ENCODE measurements at places on chromosomes 6 and 20.

- DNase-seq, result no peak
These were observed 2.1 kb downstream of the EPM2A start for GRCh38 chr6:145733207-145733606.

DNA sequence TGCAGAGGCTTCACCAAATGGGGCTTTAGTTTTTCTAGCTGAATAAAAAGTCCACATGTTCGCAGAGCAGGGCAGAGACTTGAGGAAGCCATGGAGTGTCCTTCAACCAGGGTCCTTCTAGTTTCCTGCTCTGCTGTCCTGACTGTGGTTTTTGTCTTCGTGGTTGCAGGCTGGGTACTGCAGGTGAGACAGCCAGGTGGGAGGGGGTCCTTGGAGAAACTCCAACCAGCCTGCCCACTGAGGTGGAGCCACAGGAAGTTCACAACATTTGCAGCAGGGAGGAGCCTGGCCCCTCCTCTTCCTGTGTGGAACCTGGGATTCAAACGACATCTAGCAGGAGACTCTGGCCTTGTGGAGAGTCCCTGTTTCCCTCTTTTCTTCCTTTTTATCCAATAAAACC lies 68.8 kb upstream of the MYLIP start:
- DNase-seq, result no peak

GRCh38 chr6:5162355-5162754 lies 77.2 kb downstream of the PPP1R3G start:
- no peak for DNase-seq

DNA sequence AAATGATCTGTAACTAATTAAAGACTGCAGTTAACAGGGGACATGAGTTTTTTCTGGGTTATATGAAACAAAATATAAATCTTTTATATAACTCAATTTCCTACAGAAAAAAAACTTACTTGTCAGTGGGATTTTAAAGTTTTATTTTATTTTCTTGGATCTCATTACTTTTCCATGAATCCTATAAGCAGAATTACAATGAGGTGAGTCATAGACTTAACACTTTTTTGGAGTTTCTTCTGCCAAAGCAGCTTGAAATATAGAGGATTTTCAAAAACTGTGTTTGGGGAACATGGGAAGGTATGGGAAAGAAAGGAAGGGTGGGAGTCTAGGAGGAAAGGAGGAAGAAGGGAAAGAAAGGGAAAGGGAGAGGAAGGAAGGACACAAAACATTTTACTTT lies 130.7 kb downstream of the AIG1 start:
- DNase-seq, result no peak

GRCh38 chr20:63496596-63497120 lies 2.2 kb downstream of the EEF1A2 start:
- no peak for DNase-seq

DNA sequence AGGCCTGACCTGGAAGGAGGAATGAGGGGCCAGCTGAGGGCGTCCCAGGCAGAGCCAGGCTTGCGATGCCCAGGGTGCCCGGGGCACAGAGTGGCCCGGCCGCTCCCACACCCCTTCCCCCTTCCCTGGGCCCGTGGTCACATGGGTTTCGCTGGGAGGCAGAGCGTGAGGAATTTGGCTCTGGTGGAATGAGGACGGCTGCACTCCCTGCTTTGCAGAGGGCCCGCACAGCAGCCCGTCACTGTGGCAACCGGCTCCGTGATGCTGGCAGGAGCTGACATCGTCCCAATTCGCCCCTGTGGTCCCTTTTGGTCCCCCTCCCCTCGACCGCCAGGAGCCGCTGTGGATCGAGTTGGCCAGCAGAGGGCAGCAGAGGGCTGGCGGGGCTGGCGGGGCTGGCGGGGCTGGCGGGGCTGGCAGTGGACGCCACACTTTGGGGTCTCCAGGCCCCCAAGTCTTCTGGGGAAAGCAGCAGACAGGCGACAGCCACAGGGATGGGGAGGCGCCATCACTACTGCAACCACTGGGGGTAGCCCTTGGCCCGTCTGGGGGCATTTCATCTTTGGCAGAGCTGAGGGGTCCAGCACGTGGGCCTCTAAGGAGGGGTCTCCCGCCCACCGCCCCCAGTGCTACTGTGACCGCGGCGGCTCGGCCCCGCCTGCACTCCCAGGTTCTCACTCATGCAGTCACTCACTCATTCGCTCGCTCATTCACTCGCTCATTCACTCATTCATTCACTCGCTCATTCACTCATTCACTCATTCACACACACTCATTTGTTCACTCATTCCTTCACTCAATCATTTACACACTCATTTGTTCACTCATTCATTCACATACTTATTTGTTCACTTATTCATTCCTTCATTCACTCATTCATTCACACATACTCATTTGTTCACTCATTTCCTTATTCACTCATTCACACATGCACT lies 49.7 kb upstream of the BHLHE23 start:
- peak; percentile 48 for DNase-seq

DNA sequence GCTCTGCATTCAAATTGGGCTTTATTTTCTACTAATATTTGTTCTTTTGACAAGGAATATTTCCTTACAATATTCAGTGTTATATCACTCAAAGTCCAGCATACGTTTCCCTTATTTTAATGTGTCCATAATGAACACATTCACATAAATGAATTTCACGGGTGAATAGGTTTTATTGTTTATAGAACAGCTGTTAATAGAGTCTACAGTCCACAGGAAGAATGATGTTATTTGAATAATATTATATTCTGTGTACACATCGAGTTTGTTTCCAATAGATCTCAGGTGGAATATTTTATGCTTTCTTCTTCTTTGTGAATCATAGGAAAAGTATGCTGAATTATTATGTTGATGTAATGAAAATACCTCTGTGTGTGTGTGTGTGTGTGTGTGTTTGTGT lies 582.4 kb downstream of the CDH26 start:
- no peak for DNase-seq

- no peak for DNase-seq
These were observed 72.3 kb upstream of the SMLR1 start for GRCh38 chr6:130754786-130755367.

- DNase-seq, result no peak
These were observed 117.9 kb downstream of the ERMARD start for GRCh38 chr6:169869301-169869700.

- DNase-seq, result no peak
These were observed 13.1 kb upstream of the FOXQ1 start for GRCh38 chr6:1298768-1299167.

DNA sequence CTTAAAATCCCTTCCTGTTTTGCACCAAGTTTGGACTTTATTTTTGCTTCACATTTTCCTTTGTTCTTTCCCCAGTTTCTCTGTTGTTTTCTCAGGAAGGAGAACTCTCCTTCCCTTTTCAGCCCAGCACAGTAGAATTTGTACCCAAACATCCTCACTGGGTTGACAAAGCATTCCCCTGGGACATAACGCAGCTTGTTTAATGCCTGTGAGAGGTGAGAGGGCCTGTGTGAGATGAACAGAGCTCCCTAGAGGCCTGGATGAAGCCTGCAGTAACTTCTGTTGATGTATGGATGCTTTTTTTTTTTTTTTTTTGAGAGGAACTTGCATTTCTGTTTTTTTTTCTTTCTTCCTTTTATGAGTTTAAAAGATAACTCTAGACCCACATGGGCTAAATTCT lies 104.9 kb upstream of the SLC22A23 start:
- no peak for DNase-seq

- DNase-seq, result no peak
These were observed 10.0 kb upstream of the PFDN4 start for GRCh38 chr20:54197621-54198604.

DNA sequence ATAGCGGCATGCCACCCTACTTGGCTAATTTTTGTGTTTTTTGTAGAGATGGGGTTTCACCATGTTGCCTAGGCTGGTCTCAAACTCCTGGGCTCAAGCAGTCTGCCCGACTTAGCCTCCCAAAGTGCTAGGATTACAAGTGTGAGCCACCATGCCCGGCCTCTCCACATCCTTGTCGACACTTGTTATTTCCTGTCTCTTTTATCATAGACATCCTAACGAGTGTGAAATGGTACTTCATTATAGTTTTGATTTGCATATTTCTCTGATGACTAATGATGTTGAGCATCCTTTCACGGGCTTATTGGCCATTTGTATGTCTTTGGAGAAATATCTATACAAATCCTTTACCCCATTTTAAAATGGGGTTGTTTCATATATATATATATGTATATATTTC lies 39.0 kb upstream of the ASXL1 start:
- no peak for DNase-seq

GRCh38 chr20:44701118-44701857 lies 13.9 kb upstream of the CCN5 start:
- no peak for DNase-seq

DNA sequence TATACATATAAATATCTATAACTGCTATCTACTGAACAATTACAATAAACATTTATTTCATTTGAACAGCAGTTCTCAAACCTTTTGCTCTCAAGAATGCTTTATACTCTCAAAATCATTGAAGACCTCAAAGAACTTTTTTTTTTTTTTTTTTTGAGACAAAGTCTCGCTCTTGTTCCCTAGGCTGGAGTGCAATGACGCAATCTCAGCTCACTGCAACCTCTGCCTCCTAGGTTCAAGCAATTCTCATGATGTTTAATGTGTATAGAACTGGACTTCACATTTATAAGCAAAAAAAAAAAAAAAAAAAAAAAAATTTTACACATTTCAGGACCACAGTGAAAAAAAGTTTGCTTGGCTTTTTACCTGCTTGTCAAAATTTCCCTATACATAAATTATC lies 11.7 kb downstream of the UBE2V1 start:
- no peak for DNase-seq

DNA sequence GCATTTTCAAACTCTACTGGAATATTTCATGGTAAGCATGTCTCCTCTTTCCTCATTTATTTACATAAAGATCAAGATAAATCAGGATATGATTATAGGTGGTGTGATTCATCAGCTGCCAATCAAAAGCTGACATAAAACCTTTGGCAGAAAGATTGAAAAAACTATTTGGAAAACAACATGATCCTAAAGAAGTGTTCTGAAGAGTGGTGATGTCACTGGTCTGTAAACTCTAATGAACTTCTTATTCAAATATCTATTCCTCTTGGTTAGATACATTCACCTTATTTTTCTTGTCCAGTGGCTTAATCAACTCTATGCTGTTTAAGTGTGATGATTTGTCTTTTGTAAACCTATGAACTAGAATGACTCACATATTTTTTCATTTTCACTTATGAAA lies 535.5 kb upstream of the CITED2 start:
- no peak for DNase-seq

DNA sequence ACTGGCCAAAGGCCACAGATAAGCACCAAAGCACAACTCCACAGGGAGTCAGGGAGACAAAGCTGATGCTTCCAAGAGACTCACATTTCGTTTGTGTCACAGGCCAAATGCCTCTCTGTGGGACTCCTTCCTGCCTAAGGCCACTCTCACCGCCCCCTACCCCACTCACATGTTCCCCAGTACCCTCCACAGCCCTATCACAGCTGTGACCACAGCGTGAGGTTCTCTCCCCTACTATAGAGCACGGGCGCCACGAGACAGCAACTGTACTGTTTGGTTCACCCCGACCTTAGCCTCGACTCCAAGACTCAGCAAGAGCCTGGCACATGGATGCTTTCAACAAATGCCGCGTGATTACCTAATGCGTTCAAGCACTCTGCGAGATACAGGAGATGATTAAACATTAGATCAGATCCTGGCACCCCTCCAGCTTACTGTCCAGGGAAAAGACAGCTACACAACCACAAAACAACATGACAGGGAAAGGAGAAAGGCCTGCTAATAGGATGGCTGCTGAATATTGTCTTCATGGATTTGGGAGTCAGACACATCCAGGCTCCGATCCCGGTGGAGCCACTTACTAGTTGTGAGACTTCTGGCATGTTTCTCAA lies 105.5 kb downstream of the AGPAT4 start:
- no peak for DNase-seq

DNA sequence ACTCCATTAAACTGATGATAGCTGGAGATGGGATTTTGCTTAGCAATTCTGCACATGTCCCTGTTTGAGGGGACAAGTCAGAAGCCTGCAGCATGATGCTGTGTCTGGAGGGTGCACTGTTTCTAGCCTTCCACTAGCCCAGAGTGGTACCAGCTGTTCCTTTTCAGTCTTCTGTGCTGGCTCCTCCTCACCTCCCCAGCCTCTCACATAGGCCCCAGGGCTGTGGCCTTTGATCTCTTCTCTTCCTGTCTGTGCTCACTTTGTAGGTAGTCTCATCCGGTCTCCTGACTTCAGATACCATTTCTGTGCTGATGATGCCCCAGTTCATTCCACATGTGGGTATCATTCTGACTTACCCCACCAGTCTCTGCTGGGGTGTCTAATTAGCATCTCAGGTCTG lies 126.3 kb downstream of the HIVEP1 start:
- DNase-seq, result no peak

GRCh38 chr20:43188861-43189553 lies 699 bp downstream of the PTPRT start:
- no peak for DNase-seq

DNA sequence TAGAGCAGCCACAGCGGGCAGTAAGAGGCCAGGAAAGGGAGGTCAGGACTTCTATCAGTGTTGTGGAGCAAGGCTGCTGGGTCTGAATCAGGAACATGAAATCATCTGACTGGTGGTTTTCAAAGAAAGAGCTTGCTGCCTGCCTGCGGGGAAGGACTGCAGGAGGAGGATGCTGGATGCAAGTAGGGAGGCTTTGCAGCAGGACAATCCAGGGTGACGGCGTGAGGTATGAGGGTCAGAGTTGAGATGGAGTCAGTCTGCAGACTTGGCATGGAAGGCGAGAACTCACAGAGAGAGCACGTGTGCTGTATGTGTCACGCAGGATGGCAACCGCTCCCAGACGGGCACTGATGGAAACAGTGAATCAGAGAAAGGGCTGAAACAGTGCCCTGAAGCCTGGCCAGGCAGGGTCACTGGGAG lies 59.2 kb upstream of the CD93 start:
- peak; percentile 24 for DNase-seq

DNA sequence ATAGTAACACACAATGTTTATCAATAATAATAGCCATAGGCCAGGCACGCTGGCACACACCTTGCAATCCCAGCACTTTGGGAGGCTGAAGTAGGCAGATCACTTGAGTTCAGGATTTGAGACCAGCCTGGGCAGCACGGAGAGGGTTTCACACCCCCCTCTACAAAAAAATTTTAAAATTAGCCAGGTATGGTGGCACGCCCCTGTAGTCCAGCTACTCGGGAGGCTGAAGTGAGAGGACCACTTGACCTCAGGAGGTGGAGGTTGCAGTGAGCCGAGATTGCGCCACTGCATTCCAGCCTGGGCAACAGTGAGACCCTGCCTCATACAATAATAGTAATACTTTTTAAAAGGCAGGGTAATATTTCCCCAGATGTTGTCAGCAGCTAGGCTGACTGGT lies 7.9 kb upstream of the MAPRE1 start:
- no peak for DNase-seq
